ENCODE measurements at places on chromosomes 6 and 20.

- DNase-seq, result no peak
These were observed 1.4 kb upstream of the EEF1A2 start for GRCh38 chr20:63500151-63500901.

GRCh38 chr20:45564760-45565276 is 14.3 kb downstream of the WFDC8 start:
- no peak for DNase-seq

- DNase-seq, result no peak
These were observed 12.7 kb downstream of the COL9A3 start for GRCh38 chr20:62829231-62830230.

- no peak for DNase-seq
These were observed 88.3 kb upstream of the COL21A1 start for GRCh38 chr6:56335726-56336125.

- no peak for DNase-seq
These were observed 20.7 kb upstream of the ADGB start for GRCh38 chr6:146578054-146578453.

Data from NT2/D1 (cell line).